ENCODE measurements at places on chromosomes 2 and 18.

DNA sequence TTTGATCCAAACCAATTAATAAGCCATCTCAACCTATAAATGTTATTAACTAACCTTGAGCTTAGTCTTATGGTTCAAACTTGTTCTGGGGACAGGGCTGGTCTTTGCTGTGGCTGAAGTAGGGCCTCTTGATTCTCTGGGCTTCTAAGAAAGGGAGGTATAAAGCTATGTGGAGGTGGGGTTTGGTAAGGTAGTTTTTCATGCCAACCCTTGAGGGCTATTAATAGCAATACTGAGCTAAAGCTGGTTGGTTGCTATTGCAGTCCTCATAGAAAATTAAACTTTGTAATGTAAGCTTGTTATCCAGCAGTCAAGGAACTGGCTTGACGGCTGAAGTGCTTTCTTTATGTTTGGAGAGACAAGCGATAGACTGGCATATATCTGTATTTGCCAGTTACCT, 112.1 kb downstream of the RND3 start:
- no peaks in the 10 kb centered on the region for H3K27me3 ChIP-seq
- no peak overlapping the region for H3K27ac ChIP-seq
- DNase-seq = no peak
- no peaks in the 10 kb centered on the region for H3K36me3 ChIP-seq

- peaks cover 3% of the 10 kb centered on the region for H3K27me3 ChIP-seq
- no peak overlapping the region for H3K4me3 ChIP-seq
- no peak overlapping the region for H3K27ac ChIP-seq
- H3K4me1 ChIP-seq = peaks cover 9% of the 10 kb centered on the region
- no peak for DNase-seq
- peaks cover 6% of the 10 kb centered on the region for H3K36me3 ChIP-seq
Observed at GRCh38 chr2:173942861-173943523, 22.2 kb downstream of the SP3 start.

DNA sequence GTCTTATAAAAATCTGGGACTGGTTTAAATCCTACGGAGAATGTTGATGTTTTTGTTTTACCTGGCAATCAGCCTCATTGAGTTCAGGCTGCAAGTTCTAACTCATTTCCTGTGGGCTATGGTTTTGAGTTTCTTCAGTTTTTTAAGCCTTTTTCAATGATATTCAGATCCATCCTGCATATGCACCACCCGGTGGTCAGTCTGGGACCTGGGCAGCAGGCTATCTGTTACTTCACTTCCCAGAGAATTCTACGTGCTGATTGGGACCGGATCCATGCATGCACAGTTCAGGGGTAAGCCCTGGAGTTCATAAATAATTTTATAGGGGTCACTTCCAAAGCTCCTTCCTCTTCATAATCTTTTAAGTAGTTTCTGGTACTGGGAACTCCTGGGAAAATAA, 339.2 kb upstream of the HNRNPA3 start:
- H3K4me1 ChIP-seq = no peaks in the 10 kb centered on the region
- no peaks in the 10 kb centered on the region for H3K27me3 ChIP-seq
- DNase-seq = no peak
- no peaks in the 10 kb centered on the region for H3K36me3 ChIP-seq
- no peak overlapping the region for H3K4me3 ChIP-seq
- no peak overlapping the region for H3K27ac ChIP-seq

GRCh38 chr2:283996-284794, 3.7 kb downstream of the ALKAL2 start:
- DNase-seq = no peak
- no peaks in the 10 kb centered on the region for H3K4me1 ChIP-seq
- peaks cover 10% of the 10 kb centered on the region for H3K36me3 ChIP-seq
- no peak overlapping the region for H3K27ac ChIP-seq
- H3K4me3 ChIP-seq = no peak overlapping the region
- H3K27me3 ChIP-seq = peaks cover 2% of the 10 kb centered on the region

GRCh38 chr2:139020287-139020686, 240.1 kb upstream of the NXPH2 start:
- no peak overlapping the region for H3K27ac ChIP-seq
- no peaks in the 10 kb centered on the region for H3K27me3 ChIP-seq
- H3K36me3 ChIP-seq = no peaks in the 10 kb centered on the region
- H3K4me1 ChIP-seq = no peaks in the 10 kb centered on the region

GRCh38 chr2:234307322-234307961, 189.4 kb downstream of the ARL4C start:
- no peak overlapping the region for H3K4me3 ChIP-seq
- H3K4me1 ChIP-seq = peaks cover 8% of the 10 kb centered on the region
- no peak for DNase-seq
- H3K27me3 ChIP-seq = no peaks in the 10 kb centered on the region

DNA sequence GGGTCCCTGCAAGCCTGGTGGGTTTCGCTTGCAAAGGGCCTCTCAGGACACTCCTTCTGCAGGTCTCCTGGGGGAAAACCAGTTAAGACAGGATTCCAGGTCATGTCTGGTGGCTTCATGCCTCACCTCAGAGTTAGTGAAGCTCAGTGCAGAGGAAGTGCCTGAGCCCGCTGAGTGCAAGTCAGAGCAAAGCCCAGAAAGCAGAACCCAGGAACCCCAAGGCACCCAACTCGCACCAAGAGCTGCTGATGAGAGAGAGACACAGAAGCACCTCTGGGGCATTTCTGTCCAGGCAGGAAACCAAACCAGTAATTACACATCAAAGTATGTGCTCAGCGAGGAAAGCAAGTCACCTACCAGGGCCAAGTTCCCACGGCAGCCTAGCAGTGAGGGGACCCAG, 78.4 kb downstream of the ARHGEF4 start:
- peaks cover 12% of the 10 kb centered on the region for H3K27me3 ChIP-seq
- H3K27ac ChIP-seq = no peak overlapping the region
- no peaks in the 10 kb centered on the region for H3K4me1 ChIP-seq
- no peaks in the 10 kb centered on the region for H3K36me3 ChIP-seq
- DNase-seq = no peak

GRCh38 chr18:69531973-69532372, 131.3 kb downstream of the DOK6 start:
- no peak overlapping the region for H3K27ac ChIP-seq
- no peaks in the 10 kb centered on the region for H3K27me3 ChIP-seq
- no peaks in the 10 kb centered on the region for H3K36me3 ChIP-seq

DNA sequence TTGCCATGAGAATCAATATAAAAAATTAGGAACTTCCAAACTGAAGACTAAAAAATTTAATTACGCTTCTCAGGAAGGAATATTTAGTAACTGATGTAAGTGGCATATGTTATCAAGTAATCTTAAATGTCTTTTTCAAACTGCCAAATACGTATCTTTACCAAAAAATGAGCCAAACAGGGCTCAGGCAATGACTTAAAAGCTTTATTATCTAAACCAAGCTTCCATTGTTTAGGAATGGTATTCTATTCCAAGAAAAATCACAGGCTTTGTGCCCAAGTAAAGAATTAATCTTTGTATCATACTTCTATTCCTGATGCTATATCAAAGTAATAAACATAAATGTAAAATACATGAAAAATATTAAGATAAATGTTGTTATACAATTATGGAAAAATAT, 71.7 kb upstream of the GRB14 start:
- DNase-seq = no peak
- peaks cover 23% of the 10 kb centered on the region for H3K4me1 ChIP-seq
- no peak overlapping the region for H3K4me3 ChIP-seq

GRCh38 chr2:67881816-67882215, 181.0 kb downstream of the C1D start:
- H3K27ac ChIP-seq = no peak overlapping the region
- DNase-seq = no peak
- no peaks in the 10 kb centered on the region for H3K27me3 ChIP-seq
- H3K36me3 ChIP-seq = no peaks in the 10 kb centered on the region
- no peak overlapping the region for H3K4me3 ChIP-seq

DNA sequence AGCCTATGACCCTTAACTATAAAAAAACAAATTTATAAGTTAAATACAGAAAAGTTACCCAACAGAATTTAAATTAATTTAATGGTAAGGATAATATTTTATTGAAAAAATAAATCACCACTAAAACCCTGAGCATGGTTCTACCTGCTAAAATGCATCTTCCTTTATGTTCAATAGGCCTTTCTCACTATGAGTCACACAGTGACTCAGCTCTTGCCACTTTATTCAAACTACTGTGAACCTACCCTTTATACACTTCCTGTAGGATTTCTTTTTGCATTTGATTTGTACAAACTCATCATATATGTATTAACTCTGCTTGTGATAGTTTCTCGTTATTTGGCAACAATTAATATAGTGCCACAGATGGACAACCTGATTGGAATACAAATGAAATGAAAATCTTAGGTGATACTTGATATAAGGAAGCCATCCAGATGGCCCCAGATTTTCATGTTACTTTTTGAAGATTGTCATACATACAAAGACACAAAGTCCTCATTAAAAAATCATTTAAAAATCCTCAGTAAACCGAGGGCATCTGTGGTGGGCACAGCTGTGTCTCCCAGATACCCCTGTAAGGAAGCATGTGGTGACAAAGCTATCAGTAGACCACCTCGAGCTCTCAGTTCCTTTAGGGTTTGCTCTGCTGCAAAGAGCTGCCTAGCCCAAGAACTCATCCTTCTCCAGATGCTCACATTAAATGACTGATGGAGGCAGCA, 55.2 kb upstream of the COBLL1 start:
- H3K27ac ChIP-seq = no peak overlapping the region
- peaks cover 4% of the 10 kb centered on the region for H3K27me3 ChIP-seq
- peaks cover 3% of the 10 kb centered on the region for H3K4me1 ChIP-seq

DNA sequence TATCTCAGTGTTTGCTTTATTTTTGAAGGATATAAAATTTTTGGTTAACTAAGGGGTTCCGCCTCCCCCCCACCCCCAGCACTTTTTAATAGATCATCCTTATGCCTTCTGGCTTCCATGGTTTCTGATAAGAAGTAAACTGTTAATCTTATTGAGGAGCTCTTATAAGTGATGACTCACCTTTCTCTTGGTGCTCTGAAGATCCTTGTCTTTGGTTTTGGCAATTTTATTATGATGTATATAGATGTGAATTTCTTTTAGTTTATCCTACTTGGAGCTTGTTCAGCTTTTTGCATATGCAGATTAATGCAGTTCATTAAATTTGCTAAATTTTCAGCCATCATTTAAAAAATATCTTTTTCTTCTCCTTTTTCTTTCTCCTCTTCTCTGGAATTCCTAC, 91.7 kb upstream of the CTAGE1 start:
- H3K4me1 ChIP-seq = peaks cover 11% of the 10 kb centered on the region
- no peak overlapping the region for H3K4me3 ChIP-seq
- no peaks in the 10 kb centered on the region for H3K36me3 ChIP-seq
- H3K27ac ChIP-seq = no peak overlapping the region

DNA sequence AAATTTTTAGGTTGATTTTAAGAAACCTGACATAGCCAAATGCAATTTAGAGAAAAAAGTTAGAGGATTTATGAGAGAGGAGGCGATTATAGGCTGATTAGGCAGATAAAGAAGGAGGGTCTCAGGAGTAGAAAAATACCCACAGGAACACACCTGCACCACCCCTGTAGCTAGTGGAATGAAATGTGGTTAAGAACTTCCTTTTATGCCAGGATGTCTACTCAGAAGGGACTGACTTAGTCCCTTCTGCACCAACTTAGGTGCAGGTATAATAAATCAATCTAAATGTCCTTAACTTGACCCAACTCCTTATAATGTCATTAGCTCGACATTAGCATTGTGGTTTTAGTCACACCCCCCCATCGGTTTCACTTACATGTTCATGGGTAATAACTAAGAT, 1274.5 kb upstream of the TMEFF2 start:
- no peaks in the 10 kb centered on the region for H3K4me1 ChIP-seq

- no peak for DNase-seq
- H3K27me3 ChIP-seq = peaks cover 2% of the 10 kb centered on the region
- no peaks in the 10 kb centered on the region for H3K4me1 ChIP-seq
- no peak overlapping the region for H3K27ac ChIP-seq
- H3K4me3 ChIP-seq = no peak overlapping the region
- peaks cover 16% of the 10 kb centered on the region for H3K36me3 ChIP-seq
Observed at GRCh38 chr18:48902023-48902855, 48.5 kb downstream of the SMAD7 start.

DNA sequence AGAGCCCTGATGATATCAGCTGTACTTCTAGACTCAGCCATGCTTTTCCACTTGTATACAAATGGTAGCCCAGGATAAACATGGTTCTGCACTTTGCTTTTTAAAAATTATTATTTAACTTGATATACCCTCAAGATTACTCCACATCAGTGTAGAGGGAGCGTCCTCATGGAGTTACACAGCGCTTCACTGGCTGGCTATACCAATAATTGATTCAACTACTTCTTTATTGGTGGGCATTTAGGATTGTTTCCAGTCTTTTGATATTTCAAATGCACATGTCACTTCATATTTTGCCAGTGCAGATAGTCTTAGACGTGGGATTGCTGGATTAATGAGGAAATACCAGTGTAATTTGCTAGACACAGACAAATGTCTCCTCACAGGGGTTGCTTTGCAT, 10.8 kb upstream of the NEDD4L start:
- no peaks in the 10 kb centered on the region for H3K36me3 ChIP-seq
- H3K4me1 ChIP-seq = no peaks in the 10 kb centered on the region
- no peak for DNase-seq
- no peak overlapping the region for H3K4me3 ChIP-seq

GRCh38 chr2:32949260-32949659, 2.5 kb downstream of the LTBP1 start:
- H3K27me3 ChIP-seq = peaks cover 3% of the 10 kb centered on the region
- no peak overlapping the region for H3K27ac ChIP-seq

GRCh38 chr2:73033766-73034381, 37.6 kb downstream of the SFXN5 start:
- no peak overlapping the region for H3K27ac ChIP-seq
- peaks cover 5% of the 10 kb centered on the region for H3K4me1 ChIP-seq
- H3K4me3 ChIP-seq = no peak overlapping the region
- DNase-seq = no peak
- H3K36me3 ChIP-seq = peaks cover 3% of the 10 kb centered on the region

GRCh38 chr2:165889158-165889557, 64.4 kb downstream of the TTC21B start:
- peaks cover 34% of the 10 kb centered on the region for H3K36me3 ChIP-seq
- no peak for DNase-seq
- H3K4me3 ChIP-seq = no peak overlapping the region
- peaks cover 8% of the 10 kb centered on the region for H3K4me1 ChIP-seq
- H3K27me3 ChIP-seq = no peaks in the 10 kb centered on the region

DNA sequence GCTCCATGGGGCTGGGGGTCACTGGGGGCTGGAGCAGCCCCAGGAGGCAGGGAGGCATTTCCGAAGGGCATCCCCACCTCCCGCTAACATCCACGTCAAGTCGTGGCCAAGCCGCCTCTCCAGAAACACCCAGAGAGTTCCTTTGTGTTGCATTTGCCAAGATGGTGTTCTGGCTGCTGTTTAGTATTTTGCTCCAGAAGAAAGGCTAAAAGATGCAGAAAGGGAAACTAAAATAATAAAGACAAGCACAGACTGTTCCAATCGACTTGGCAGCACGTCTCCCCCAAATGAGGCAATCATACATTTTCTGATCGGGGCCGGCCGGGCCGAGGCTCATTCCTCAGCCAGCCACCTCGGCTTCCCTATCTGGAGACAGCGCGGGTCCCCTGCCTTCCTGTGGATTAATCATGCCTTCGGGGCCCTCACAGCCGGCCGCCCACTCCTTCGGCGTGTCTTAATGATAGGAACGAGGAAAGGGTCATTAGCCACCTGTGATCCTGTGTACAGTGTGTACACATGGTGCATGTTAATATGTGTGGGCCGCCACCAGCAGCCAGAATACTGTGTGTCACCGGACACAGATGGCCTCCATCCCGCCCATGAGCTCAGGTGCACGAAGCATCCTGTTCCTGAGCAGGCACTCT, 169.2 kb downstream of the KLHL29 start:
- peaks cover 8% of the 10 kb centered on the region for H3K4me1 ChIP-seq
- no peak overlapping the region for H3K4me3 ChIP-seq
- H3K27ac ChIP-seq = no peak overlapping the region
- no peaks in the 10 kb centered on the region for H3K36me3 ChIP-seq
- peaks cover 2% of the 10 kb centered on the region for H3K27me3 ChIP-seq
- DNase-seq = no peak

Data from endothelial cell (in vitro differentiated cells).